Stimulated activated CD4-positive, alpha-beta T cell treated with anti-CD3 and anti-CD28 coated beads, Interleukin-15, amount 100 ng/mL, for 1 hour (primary cell): ENCODE measurements at places on chromosomes 3 and 15.

- no peak for DNase-seq
These were observed 236.9 kb upstream of the HES1 start for GRCh38 chr3:193899001-193899400.

DNA sequence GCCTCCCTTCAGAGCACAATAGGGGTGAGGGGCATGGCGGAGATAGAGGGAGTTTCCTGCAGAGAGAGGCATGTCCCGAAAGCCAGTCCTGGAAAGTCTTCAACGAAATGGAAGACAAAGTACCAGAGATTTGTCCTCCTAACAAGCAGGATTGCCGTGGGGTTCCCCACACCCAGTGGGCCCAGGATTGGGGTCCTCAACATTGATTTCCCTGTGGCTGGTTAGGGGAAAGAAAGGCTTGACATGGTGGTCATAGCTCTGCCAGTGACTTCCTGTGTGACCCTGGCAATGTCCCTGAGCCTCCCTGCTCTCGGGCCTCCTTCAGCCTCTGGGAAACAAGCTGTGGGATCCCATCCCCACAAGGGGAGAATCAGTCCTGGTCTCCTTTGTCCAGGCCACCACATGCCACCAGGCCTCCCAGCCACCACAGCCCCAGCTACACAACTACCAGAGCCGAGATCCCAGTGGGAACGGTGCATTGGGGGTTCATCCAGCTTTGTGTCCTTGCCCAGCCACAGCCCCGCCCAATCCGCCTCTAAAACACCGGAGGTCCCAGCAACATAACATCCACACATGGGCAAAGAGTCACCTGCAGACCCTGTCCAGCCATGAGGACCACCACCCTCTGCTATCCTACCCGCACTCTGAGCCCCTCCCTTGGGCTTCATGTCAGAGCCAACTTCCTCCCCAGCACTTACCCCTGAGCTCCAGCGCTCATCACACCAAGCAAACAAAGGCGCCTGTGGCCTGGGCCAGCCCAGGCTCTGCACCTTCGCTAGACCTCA is 63.0 kb downstream of the ADAMTS17 start:
- no peak for DNase-seq

GRCh38 chr3:161219495-161219894 is 1.6 kb upstream of the NMD3 start:
- DNase-seq: no peak

GRCh38 chr3:71907996-71908395 is 123.0 kb upstream of the PROK2 start:
- DNase-seq: no peak

GRCh38 chr15:62138124-62138523 is 27.0 kb downstream of the C2CD4B start:
- no peak for DNase-seq

DNA sequence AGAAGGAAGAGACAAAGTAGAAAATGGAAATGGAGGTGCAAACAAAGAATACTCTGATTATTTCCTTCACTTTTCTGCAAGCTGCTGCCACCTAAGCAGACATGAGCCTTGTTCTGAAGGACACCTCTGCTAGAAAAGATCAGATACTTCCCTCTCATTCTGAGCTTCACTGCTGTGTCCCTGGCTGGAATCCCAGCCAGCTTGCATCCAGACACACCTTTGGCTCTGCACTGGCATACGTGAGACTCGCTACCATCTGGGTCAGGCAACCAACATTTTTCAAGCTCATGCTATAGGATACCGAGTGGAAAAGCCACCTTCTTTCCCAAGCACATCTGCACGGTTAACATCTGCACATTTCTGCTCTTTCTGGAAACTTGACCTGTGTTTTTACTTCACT is 166.7 kb upstream of the SUCLG2 start:
- no peak for DNase-seq

DNA sequence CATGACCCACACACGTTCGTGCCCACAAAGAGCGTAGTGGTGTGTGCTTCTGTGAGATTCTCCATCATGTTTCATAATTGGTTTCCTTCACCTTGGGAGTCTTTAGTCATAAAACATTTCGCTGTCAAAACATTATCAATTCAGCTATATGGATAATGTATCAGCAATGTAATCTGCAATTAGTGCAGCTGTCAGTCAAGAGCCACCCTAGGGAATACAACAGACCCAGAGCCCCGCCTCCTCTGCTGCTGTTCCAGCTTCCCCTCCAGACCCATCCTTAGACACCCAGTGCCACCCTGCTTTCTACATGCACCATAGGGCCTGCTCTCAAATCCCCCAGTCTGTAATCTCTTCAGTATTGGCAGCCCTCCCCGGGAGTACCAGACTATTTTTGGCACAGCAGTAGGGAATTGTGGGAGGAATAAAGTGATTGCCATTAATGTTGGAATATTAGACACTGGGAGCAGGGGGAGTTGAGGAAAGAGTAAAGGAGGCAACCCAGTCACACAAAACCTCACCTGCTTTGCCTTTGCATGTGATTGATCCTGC is 31.5 kb upstream of the C3orf80 start:
- no peak for DNase-seq

- DNase-seq: no peak
These were observed 14.7 kb downstream of the SLC6A1 start for GRCh38 chr3:11006986-11007933.

GRCh38 chr3:190053919-190054672 is 66.6 kb downstream of the P3H2 start:
- no peak for DNase-seq

- no peak for DNase-seq
These were observed 272.2 kb upstream of the RARB start for GRCh38 chr3:25155652-25156471.
